ENCODE measurements at places on chromosomes 4 and X.

GRCh38 chr4:145546175-145546915 is 64.7 kb downstream of the SMAD1 start:
- DNase-seq = no peak

DNA sequence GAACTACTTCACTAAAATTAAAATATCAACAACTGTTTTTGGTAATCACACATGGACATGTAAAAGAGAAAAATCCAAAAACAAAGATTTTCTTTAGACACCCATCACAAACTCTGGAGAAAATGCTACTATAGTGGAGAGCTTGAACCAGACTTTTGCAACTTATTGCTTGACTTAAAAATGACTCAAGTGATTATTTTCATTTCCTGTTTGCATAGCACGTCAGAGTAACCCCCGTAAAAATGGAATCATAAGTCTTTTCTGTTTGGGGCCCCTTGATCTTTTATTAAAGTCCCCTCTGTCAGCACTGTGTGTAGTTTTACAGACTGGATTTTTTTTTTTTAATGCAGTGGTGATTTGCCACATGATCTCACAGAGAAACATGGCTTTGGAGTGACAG is 79.5 kb downstream of the PRKG2 start:
- no peak for DNase-seq

DNA sequence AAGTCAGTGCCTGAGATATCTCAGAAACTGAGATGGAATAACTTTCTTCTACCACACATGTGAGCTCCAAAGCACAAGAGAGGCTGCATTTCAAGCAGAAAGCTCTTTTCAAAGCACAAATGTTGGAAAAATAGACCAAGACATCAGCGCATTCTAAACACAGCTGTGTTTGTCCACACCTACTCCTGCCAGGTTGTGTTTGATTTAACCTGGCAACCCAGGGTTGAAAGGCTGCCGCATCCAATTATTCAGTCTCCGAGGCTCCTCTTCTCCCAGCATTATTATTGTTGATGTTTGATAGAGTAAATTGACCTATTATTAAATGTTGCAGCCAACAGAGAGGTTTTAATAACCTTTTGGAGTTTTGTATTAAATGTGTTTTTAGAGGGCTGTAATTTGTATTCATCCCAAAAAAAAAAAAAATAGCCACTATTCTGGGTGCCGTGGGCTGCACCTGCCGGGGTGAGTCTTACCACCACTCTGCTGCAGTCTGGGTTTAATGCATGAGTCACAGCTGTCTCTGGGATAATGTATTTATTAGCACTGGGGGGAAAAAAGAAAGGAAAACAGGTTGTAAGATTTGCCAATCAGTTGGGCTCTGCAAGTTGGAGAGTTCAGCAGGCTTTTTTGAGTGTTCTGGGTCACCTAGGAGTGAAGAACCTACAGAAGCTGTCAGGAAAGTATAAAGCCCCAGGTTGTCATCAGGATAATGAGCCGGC is 105.2 kb upstream of the NOCT start:
- peak; percentile 65 for DNase-seq

- DNase-seq = no peak
Measured at GRCh38 chrX:153400146-153401132, 711 bp downstream of the PNMA6E start.

- no peak for DNase-seq
Measured at GRCh38 chrX:56222473-56223000, 9.6 kb upstream of the KLF8 start.

DNA sequence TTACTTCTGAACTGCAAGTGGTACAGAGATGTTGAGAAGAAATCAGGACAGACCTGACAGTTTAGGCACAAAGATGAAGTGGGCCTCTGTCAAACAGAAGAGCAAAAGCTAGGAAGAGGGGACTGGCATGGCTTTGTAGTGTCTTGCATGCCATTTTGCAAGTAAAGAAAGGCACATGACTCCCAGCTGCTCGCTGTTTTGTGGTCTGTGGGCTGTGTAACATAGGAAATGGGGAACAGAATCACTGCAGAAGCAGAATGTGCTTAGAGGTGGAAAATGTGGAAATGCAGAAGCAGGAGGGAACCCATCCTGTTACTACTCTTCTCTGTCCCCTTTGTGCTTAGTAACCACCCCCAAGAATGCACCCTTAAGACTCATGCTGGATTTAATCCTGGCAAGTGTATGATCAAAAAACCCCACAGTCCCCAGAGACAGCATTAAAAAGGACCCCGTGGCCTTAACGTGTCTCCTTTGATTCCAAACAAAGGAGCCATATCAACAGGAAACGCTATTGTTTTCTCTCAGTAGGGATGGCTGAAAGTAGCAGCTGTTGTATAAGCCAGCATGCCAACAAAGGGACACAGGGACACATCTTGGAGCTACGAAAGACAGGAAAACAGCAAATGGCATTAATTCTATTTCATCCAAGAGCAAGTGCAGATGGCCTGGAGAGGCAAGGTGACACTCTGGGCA is 177.6 kb upstream of the GLRA2 start:
- no peak for DNase-seq

DNA sequence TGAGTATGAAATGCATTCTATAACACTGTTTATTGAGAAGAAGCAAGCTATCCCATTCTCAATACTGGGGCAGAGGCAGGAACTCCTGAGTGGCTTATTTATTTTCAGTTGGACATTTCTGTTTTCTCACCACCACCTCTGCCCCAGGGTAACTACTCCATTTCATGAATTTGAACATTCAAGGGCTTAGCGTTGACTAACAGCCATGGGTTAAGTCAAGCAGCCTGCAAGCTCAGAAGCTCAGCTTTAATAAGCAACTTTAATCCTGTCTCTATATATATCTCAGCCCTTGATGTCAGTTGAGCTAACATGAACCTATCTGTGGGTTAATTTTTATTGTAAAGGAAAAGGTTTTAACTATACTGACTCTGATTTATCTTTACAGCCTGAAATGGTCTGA is 93.8 kb downstream of the MBNL3 start:
- DNase-seq = no peak

- DNase-seq = no peak
Measured at GRCh38 chr4:65071564-65071963, 598.7 kb downstream of the EPHA5 start.

DNA sequence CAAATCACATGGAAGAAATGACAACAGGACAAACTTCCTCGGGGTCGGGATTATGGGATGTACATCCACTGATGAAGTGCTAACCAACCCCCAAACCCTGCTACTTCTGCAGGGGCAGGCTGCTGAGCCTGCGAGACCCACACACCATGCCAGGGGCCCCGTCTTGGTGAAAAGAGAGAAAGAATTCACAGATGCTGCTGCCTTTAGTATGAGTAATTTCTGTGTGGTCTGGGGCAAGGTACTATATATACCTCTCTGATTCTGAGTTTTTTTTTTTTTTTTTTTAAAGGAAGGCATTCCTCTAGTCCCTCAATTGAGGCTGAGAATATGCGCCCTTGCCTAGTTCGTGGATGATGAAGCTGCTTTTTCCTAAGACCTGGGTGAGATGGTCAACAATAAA is 24.8 kb downstream of the PDHA1 start:
- no peak for DNase-seq

DNA sequence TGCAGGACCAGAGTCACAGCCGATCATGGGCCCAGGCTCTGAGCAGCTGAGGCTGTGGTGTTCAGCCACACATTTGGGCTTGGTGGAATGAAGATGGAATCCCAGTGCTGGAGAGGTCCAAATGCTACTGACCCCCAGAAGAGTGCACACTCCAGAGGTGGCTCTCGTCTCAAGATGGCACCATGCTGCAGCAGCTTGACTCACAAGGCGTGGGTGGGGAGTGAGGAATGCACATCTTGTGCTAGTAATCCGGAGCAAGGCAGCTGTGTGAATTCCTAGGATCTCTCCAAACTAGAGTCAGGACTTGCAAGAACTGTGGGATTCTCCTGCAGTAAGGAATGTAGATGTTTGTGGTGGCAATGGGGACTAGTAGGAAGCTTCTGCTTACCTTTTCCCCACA is 28.7 kb downstream of the RAB28 start:
- DNase-seq = no peak

DNA sequence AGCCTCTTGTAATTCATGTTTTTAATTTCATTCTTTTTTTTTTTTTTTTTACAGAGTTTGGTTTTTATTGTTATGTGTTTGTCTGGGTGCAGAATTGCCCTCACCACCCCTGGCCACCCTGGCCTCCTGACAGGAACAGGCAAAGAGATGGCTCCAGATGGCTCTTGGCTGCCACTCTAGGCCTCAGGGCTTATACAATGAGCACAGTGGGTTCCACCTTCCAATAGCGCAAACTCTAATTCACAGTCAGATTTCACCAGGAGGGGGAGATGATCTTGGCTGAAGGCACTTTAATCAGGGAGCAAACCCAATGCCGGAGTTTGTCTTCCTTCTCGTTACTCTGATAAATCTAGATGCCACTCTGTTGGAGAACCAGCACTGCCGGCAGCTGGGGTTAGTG is 24.8 kb downstream of the CPE start:
- no peak for DNase-seq

DNA sequence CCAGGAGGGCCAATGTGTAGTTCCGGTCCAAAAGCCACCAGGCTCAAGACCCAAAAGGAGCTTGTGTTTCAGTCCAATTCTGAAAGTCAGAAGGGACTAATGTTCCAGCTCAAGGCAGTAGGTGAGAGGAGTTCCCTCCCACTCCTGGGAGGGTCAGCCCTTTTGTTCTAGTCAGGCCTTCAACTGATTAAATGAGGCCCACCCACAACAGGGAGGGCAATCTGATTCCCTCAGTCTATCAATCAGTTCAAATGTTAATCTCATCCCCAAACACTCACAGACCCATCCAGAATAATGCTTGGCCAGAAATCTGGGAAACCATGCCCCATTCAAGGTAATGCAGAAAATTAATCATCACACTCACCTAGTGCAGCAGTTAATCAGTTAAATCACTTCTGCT is 35.8 kb upstream of the RASGEF1B start:
- no peak for DNase-seq

GRCh38 chr4:85776096-85776495 is 301.1 kb downstream of the ARHGAP24 start:
- no peak for DNase-seq

GRCh38 chr4:188783606-188784160 is 644.4 kb downstream of the TRIML1 start:
- no peak for DNase-seq

GRCh38 chr4:48862661-48863060 is 31.8 kb downstream of the OCIAD1 start:
- no peak for DNase-seq

GRCh38 chrX:31057691-31058090 is 14.2 kb downstream of the FTHL17 start:
- DNase-seq = no peak

DNA sequence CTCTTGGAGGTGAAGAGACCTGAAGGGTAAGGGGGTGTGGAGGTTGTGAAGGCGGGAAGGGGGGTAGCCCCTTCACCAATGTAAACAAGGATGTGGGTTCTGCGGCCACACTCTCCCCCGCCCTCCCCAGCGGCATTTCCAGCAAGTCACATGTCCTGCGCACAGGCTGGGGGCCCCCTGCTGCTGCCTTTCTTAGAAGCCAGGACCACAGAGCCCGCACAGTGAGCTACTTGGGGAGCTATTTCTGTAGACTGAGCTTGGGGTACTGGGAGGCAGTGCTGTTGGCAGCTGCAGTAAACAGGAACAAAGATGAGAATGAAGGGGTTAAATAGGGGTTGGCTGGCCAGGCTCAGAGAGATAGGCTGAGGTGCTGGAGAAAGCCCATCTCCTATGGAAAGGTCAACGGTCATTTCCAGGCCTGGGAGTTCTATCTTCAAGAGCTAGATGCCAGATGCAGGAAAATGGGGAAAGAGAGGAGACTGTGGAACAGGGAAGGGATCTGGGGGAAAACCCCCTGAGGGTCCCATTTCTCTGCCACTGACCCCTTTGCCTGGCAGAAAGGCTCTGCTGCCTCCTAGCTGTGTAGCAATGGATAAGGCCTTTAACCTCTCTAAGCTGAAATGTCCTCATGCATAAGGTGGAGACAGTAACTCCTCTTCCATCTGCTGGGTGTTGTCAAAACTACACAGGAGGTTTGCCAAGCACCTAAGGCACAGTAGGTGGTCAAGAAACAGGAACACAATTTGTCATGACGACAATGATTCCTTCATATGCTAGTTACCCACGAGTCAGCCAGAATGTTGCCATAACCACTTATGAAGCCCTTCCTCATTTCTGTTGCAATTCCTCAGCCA is 18.5 kb upstream of the PIM2 start:
- no peak for DNase-seq

- DNase-seq = no peak
Measured at GRCh38 chrX:107878106-107878505, 52.4 kb downstream of the MID2 start.

- no peak for DNase-seq
Measured at GRCh38 chrX:9995855-9996339, 28.7 kb downstream of the CLDN34 start.

- peak; percentile 67 for DNase-seq
Measured at GRCh38 chrX:40471965-40472648, 108.7 kb upstream of the ATP6AP2 start.

GRCh38 chr4:37999000-37999716 is 39.0 kb downstream of the PTTG2 start:
- peak; percentile 24 for DNase-seq

GRCh38 chr4:159296061-159296460 is 193.2 kb downstream of the RAPGEF2 start:
- no peak for DNase-seq

DNA sequence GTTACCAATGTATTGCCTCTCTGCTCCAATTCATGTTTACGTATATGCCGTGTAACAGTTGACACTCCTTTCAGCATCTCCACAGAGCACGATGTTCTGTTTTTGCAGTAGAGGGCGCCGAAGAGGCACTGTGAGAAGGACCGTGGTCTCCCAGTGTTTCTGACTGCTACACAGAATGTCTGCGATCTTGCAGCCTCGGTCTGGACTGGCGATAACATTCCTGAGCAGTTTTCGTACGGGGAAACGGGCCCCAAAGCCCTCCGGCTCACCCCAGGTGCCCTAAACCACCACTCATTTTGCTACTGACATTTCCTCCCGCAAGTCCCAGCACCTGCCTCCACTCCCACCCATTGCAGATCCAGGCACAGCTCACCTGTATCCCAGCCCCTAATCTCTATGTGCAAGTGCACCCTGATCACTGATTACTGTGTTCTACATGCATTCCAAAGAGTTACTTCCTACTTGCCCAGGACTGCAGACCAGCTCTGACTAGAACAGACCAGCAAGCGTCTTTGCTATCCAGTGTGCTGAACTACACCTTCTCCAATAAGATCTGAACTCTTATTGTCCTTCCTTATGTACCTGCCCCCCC is 12.4 kb upstream of the NFXL1 start:
- DNase-seq = peak; percentile 34

DNA sequence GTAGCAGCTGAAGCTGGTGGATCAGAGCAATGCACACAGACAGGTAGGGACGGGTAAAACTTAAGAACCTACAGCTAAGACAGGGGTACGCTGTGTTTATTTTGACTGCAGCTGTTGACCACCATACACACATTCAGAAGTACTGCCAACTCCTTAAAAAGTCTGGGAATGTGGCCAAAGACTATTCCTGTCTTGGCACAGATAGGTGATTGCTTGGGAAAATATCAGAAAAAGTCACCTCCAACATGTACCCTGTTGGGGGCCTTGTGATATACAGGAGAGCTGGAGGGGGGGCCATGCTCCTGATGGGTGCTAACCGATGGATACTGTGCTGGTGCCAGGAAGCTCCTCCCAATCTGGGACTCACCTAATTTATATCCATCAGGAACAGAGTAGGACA is 121.2 kb downstream of the VCX2 start:
- no peak for DNase-seq

Data from SHP77 treated with DMSO at 0.1 percent for 48 hours (cell line).